ENCODE measurements at places on chromosomes 7 and 10.
A peak's percentile ranks its signal among the peaks of the same experiment; 100 is the strongest.

DNA sequence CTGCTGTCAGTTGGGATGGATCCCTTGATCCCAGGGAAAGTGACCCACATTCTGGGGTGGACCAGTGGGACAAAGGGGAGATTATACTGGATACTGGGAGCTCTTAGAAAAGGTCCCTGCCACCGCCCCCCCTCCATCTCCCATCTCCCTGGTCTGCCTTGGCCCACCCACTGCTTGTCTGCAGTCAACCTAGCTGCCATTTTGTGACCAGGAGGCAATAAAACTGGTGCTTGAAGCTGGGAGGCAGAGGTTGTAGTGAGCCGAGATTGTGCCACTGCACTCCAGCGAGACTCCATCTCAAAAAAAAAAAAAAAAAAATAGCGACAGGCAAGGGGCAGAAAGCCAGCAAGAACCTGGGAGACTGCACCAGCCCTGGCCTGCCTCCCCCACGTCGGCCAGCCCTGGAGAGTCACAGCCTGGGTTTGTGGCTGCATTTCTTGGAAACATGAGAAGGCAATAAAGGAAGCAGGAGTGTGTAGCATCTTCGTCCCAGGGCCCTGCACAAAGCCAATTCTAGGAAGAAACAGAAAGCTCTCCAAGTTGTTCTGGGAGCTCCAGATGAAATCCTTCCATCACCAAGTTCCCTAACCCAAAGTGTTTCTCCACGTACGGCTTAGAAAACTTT lies 4.7 kb upstream of the ARPC1B start:
- DNase-seq, result peak; percentile 73

GRCh38 chr7:158110661-158111048 lies 477.0 kb downstream of the PTPRN2 start:
- no peak for DNase-seq

DNA sequence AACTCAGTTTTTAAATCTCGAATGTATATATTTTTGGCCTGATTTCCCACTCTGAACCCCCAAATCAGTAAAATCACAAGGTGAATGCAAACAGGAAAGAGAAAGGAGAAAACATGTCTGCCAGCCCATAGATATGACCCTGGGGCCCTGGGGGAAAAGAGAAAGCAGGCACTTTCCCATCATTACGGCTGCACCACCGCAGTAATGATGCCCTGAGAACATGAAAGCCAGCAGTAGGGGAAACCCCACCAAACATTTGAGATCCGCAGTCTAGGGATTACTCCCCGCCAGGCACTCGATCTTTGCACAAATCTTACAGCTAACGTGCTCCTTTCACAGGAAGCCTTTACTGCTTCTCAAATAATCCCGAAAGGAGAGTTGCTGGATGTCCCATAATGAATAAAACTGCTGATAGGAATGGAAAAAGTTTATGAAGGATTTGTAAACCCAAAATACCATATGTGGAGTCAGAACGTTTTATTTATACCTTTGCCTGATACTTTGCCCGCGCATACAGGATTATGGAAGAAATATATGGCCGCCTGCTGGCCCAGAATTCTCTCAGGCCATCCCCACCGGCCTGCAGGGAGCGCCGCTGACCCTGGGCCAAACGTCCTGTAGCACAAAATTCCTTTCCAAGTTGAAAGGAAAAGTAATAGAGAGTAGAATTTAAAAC lies 180.0 kb upstream of the INHBA start:
- peak; percentile 61 for DNase-seq

GRCh38 chr7:46741938-46742540 lies 821.0 kb upstream of the IGFBP3 start:
- no peak for DNase-seq

DNA sequence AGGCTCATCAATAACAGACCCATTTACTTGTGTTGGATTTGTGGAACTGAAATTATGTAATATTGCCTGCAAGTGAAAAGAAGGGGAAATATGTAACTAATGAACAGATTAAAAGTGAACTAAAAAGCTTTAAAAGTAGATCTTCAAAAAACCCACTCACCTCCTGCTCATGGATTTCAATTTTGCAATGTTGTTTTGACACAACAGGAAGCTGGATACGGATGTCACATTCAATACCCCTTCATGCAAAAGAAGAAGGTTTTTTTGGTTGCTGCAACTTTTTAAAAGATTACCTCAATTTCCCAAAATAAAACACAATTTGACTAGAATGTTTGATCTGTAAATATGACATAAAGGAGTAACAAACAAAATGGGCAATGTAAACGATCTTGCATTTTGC lies 3.3 kb downstream of the MKI67 start:
- no peak for DNase-seq

DNA sequence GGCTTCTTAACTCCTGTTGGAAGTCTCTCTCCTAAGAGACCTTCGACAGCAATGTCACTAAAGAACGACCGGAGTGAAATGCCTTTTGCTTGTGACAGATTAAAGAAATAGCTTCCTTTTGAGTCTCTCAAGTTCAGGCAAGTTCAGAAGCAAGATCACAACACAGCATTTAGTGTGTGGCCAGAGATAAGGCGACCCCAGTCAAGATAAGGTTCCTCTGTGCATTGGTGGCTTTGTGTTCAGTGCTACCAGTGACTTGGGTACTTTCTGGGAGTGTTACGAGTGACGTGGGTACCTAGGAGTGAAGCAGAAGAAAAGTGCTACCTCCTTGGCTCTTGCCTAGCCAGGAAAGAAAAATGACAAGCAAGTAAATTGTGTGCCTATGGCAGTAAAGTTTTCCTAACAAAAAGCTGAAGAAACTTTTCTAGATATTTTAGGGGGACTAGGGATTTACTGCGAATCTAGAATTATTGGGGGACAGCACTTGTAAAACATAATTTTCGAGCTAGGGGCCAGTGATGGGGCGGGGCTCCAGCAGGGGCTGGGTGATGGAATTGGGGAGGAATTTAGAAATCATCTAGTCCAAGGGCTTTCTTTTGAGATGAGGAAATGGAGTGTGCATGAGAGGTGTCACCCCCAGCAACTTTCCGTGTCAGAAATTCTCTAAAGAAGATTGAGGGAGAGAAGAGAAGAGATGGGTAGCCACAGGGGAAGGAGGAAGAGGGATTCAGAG lies 191.9 kb upstream of the LYZL2 start:
- DNase-seq, result no peak

GRCh38 chr10:122462533-122463465 lies 1.4 kb downstream of the HTRA1 start:
- peak; percentile 85 for DNase-seq

- DNase-seq, result no peak
These were observed 32.3 kb downstream of the AGR3 start for GRCh38 chr7:16849296-16850148.

DNA sequence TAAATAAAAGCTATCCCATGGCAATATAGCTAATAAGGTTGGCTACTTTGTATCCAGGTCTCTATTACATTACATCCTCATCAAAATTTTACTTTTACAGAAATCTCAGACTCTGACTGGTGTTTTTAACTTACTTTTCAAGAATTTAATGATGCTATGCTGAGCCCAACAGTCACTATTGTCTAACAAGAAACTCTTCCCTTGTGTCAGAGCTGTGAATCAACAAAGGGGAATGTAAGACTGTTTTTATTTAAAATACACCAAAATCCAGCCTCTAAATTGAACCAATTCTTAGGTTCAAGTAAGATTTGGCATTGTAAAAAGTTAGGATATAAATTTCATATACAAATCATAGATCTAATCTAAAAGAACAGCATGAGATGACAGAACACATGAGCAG lies 7.0 kb downstream of the RTKN2 start:
- no peak for DNase-seq

DNA sequence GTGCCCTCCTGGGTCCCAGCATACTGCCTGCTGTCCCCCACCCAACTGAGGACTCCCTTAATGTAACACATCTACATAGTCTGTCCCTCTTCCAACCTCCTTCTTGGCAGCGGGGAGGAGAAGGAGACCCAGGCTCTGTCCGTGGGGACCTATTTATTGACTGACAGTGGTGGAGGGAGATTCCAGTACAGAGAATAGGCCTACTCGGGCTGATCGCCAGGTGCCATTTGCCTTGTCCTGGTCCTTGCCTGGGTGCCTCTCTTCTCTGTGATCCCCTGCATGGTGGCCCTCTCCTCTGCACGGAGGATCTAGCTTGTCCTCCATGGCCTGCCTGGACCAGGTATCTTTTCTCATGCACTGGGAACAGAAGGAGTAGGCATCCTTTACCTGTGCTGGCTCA lies 17.0 kb downstream of the GHRHR start:
- DNase-seq, result no peak

- DNase-seq, result peak; percentile 30
These were observed 24.1 kb downstream of the GRIFIN start for GRCh38 chr7:2452074-2452507.

- no peak for DNase-seq
These were observed 32.0 kb upstream of the EN2 start for GRCh38 chr7:155425887-155426286.

DNA sequence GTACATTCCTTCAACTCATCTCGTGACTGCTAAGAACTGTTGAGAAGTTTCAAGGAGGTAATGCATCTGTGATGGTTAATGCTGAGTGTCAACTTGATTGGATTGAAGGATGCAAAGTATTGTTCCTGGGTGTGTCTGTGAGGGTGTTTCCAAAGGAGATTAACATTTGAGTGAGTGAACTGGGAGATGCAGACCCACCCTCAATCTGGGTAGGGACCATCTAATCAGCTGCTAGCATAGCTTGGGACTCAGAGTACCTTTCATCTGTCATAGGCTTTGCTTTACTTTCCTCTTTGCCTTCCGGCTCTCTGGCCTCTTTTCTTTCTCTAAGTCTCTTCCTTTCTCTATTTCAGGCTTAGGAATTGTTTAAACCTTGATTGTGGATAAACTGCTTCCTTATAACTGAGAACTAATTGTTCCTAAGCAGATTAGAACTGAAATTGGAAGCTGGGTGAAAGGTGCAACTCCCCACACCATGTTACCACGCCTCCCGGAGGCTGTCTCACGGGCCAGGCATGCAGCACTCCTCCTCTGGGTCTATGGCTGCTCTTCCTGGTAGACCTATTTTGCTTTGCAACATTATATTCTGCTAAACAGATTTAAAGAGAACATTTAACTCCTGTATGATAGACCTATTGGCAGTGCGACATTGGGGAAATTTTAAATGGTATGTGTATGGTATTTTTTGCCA lies 298.2 kb downstream of the CCSER2 start:
- no peak for DNase-seq

GRCh38 chr7:92880212-92881090 lies 44.1 kb upstream of the CDK6 start:
- no peak for DNase-seq

DNA sequence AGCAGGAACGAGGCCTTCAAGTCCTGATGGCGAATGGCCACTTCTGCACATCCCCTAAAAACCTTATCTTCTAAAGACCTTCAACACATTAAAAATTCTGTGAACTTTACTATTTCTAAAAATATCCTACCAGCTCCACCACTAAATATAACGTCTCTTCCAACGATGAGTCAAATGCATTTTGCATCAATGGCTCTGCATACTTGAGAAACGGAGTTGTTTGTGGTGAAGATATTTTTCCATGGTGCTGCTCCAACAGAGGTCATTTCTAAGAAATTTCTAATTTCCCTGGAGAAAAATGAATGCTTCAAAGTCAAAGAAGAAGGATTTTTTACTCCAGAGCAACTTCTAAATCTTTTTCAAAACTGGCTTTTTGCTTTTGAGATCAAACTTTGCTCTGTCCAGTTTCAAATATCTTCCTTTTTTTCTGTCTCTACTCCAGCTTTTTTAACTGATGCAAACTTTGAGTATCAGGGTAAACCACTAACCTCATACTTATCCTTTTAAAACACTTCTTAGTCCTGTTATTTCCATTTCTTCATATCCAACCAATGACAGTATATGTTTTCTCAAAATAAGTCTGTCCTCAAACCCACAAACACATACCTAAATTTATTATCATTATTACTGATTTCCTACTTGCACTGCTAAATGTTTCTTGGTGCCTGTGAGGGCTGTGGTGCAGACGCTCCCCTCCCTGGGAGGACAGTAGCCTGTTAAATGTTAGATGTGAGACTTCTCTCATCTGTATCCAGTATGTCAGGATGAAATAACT lies 258.1 kb downstream of the KLF6 start:
- DNase-seq, result no peak

- peak; percentile 28 for DNase-seq
These were observed 19.2 kb upstream of the TTYH3 start for GRCh38 chr7:2612445-2613097.

DNA sequence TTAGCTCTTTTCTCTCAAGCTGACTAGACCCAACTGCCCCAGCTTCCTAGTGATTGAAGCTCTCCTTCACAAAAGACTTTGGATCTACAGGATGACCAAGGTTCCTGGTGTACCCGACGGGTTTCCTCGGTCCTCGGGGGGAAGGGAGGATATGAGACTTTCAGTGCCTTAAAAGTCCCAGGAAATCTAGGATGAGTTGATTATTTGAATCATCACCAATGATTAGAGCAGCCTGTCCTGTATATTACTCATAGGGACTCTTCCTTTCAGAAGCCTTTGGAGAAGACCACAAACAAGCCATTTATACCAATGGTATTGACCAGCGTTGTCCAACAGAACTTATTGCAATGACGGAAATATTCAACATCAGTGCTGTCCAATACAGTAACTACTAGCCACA lies 6.1 kb upstream of the ACTA2 start:
- no peak for DNase-seq

DNA sequence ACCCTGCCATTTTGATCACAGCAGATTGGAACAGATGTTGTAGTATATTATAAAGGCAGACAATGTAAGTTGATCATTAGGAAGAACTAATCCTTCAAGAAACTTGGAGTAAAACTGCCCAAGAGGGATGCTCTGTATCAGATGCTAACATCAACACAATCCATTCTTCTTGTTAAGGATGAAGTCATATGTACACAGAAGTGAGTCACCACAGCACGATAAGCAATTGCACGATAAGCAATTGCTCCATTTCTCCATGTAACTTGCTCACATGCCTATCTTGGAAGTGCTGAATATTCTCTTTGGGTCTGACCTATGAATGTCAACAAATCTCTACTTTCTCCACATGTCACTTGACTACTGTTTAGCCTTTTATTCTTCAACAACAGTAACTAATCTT lies 41.5 kb upstream of the DMTF1 start:
- no peak for DNase-seq

GRCh38 chr7:152664636-152665035 lies 11.3 kb downstream of the XRCC2 start:
- DNase-seq, result no peak

DNA sequence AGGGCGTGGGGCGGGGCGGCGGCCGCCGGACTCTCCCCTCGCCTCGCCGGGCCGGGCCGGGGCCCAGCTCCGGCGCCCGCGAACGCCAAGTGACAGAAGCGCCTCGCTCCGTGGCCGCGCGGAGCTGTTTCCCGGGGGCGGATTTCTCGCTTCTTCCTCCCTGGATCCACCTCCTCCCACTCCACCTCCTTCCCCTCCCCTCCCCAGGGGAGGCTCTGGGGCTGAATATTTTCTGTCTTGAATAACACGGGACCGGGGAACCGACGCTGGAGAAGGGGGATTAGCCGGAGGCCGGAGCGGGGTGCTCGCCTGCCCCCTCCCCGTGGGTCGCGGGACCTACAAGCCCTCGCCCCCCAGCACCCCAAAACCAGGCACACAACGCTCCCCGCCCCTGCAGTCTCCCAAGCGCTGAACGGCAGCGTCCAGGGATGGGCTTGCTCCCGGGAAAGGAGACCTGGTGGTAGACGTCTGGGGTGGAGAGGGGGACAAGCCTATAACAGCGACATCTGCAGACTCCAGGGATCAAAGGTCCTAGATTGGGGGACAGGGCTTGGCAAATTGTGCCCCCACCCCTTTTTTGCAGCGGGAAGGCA lies at the start of gene ARHGAP21:
Gene ARHGAP21, minus strand, starts transcription at position 100 of the 593 bp plus-strand sequence. CDS start 1,988 bp downstream, outside the sequence.
- peak; percentile 90 for DNase-seq
